ENCODE measurements at places on chromosomes 2 and 18.

DNA sequence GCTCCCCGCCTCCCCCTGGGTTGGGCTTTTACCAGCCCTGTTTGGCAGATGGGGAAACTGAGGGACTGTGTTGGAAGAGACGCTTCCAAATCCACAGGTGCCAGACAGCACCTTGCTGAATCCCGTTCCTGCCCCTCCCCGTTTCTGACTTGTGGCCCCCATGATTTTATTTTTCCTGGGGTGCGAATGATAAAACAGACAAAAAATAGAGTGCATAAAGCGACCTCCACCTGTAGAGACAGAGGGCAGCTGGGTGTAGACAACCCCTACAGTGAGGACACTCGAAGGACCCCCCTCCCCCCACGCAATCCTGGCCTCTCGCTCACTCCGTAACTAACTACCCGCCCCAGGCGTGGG, 2.2 kb upstream of the CTDSP1 start:
- no peak for DNase-seq

- no peak for DNase-seq
Observed at GRCh38 chr18:39781565-39781964, 2173.5 kb upstream of the PIK3C3 start.

GRCh38 chr2:46978723-46979122, 63.1 kb upstream of the MCFD2 start:
- DNase-seq, result no peak

GRCh38 chr2:54284826-54285225, 28.8 kb upstream of the TSPYL6 start:
- no peak for DNase-seq

GRCh38 chr2:220687231-220687843, 884.8 kb downstream of the EPHA4 start:
- peak; percentile 36 for DNase-seq

DNA sequence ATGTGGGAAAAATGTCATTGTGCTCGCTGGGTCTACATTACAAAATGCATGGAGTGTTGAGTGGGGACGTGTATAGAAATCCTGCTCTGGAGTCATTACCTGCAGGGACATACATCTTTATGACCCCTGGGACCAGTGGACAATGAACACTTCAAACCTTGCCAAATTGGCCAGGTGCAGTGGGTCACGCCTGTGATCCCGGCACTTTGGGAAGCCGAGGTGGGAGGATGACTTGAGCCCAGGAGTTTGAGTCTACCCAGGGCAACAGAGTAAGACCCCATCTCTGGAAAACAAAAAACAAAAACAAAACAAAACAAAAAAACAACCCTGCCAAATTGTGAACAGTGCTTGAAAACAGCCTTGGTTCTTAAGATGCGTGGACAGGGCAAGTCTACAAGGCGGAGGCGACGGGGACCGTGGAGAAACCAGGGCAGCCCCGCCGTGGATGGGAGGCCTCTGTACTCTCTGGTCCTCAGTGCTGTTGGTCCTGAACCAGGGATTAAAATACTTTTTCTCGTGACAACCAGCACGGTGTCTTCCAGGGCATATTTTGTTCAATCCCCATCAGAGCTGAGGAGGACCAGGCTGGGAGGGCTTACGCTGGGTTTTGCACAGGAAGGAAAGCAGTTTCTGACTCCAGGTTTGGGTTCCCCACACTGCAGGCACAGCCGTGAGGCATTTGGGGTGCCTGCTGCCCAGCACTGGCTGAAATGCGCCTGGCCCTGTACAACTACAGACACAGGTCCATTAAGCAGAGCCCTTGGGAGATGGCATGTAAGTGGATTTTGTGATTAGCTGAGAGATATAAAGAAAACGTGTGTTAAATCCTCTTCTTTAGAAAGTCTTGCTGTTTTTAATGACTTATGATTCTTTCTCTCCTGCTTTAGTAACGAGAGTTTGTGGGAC, 13.7 kb downstream of the COLEC11 start:
- DNase-seq, result no peak

- no peak for DNase-seq
Observed at GRCh38 chr18:10518595-10519255, 7.1 kb upstream of the NAPG start.

DNA sequence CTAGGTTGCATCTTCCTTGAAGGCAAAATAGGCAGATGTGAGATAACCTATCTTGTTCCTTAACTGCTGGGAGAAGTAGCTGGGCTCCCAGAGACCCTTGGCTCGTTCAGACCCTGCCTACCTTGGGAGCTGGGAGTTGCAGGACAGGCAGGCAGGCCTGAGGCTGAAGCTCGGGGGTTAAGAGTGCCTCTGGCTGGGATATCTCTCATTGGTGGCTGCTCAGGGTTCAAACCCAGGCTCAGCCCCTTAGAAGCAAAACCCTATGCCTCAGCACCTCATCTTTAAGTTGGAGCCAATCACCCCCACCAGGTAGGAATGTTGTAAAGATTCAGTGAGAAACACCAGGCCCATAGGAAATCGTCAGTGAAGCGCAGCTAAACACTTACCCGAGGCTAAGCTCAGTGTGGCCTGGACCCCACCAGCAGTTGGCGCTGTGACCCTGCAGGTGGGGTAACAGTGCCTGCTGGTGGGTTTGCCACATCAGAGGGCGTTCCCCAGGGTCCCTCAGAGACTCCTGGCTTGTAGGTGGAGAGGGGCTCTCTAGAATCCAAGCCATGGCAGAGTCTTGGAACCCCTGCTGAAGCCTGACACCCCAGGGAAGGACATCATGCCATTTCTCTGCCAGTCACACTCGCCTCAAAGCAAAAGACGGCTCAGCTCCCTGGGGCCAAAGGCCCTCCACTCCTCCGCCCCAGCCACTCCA, 54.6 kb upstream of the GPR17 start:
- DNase-seq, result peak; percentile 21

DNA sequence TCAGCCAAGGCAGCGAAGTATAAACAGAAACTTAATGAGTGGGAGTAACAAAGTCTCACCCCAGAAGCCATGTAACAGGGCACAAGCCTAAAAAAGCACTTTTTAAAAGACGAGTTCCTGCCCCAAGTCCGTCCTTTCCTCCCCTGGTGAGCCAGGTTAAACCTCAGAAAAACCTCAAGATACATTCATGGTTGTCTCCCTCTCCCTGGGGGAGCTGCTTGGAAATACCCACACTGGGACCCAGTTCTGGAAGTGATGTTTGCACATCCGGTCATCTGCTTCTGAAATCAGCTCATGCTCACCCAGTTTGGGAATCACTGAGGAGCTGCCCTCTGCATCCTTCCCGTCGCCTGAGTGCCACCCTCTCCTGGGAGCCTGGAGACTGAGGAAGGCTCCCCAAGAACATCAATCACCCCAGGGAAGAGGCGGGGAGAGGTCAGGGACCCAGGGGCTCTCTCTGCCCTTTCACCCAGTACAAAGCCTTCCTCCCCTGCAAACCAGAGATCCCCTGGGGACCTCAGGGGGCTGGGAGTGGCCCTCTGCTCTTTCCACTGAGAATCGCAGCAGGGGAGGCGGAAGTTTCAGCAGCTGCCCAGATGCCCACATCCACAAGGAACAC, 150.6 kb upstream of the AGAP1 start:
- DNase-seq, result no peak

GRCh38 chr18:79299711-79300110, 96.0 kb upstream of the NFATC1 start:
- DNase-seq, result no peak

DNA sequence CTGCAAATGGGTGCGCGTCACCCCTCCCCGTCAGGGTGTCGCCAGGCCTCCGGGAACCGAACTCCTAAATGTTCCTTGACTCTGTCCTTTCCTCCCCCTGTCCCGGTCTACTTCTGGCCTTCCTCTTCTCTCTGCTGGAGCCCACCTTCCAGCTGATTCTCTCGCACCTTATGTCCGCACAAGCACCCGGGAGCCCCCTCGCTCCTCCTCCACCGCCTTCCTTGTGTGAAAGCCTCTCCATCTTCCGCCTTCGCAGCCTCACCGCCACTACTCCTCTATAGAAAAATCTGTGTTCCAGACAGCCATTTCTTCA, 627 bp upstream of the KIF3C start:
- DNase-seq, result no peak

DNA sequence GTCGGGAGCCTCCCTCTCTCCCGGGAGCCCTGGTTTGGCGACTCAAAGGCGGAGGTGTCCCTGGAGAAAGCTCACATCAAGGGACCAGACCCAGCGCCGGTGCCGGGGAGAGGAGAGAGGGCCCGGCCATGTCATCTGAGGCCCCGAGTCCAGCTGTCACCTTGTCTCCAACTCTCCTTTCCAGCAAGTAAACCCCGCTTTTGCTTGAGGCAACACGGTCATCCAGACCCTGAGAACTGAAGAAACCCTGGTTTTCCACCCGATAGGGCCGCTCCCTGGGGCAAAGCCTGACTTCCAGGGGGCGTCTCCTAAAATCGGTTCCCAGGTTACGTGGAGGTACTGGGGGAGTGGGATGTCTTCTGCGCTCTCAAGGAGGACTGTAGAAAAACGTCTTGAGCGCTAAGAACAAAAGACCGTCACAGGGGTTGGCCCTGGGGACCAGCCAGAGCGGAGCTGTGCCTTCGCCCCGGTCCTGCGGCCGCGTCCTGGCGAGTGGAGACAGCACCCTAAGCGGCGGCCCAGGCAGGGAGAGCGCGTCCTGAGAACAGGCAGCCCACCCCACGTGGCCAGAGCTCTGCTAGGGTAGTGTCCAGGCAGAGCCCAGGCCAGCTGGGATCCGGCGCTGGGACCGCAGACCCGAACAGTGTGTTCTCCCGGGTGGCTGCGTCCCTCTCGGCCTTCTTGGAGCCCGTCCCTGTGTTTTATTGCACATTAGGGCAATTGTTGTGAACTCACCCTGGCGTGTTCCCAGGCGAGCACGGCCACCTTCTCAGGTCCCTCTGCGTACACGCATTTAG, 55.7 kb downstream of the TMEM18 start:
- no peak for DNase-seq

GRCh38 chr2:44515416-44515815, 153.7 kb downstream of the CAMKMT start:
- no peak for DNase-seq

GRCh38 chr18:23207191-23207955, 72.1 kb downstream of the CABLES1 start:
- DNase-seq, result no peak

DNA sequence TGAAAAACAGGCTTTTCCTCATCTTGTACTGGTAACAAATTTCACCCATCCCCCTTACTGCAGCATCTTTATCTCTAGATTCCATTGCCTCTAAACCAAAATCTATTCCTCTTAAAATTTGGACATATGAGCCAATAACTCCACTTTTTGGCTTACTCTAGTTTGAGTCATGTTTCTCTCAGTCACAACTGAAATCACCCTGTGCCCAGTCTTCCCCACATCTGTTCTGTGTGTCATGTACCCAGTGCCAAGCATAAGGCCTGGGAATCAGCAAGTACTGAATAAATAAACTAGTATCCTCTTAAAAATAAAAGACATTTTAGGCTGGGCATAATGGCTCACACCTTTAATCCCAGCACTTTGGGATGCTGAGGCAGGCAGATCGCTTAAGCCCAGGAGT, 20.8 kb upstream of the CHN1 start:
- DNase-seq, result no peak

DNA sequence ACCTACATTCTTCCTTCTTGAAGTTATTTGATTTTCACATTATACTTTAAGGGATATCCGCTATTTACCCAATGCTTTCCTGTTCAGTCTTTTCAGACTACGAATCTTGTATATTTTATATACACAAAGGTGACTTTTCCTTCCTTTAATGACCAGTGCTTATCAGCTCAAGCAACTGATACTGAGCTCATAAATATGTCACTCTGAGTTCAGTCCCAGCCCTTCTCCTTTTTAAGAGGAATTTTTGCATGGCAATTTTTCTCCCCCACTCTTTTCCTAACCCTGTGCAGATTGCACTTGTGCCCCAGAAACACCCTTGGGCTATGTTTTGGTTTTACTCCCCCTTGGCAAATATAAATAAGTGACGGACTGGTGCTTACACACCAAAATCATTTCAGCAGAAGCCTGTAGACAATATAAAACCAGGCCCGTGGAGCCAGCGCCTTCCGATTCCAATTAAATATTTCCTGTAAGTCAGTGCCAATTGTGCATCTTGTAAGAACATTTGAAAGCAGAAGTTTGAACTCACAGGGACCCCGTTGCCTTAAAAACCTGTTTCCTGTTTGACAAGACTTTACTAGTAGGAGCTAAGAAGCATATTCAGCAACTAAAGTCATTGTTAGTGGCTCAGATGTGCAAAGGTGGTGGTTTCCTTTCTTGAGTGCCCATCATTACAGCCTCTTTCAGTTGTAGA, 66.3 kb upstream of the GATA6 start:
- no peak for DNase-seq

GRCh38 chr2:238698072-238698352, 149.9 kb upstream of the TWIST2 start:
- no peak for DNase-seq

- DNase-seq, result no peak
Observed at GRCh38 chr2:85769236-85769982, 15.6 kb downstream of the ATOH8 start.

GRCh38 chr2:190352668-190353536, 9.5 kb downstream of the INPP1 start:
- DNase-seq, result no peak

DNA sequence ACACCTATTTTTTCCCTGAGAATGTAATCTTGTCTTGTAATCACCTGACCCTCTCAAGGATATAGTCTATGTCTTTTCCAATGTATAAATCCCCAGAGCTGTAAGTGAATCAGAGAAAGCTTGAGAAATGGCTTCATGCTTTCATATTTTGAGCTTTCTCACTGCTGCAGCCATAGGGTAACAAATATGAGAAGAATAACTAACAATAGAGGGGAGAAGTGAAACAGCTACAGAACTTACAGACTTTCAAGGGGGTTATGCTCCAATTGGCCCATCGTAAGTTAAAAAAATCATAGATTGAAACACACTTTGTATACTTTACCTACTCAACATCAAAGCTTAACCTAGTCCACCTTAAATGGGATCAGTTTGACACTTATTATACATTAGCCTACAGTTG, 111.0 kb downstream of the CNTNAP5 start:
- DNase-seq, result no peak

- no peak for DNase-seq
Observed at GRCh38 chr2:17583166-17583565, 42.7 kb downstream of the VSNL1 start.

DNA sequence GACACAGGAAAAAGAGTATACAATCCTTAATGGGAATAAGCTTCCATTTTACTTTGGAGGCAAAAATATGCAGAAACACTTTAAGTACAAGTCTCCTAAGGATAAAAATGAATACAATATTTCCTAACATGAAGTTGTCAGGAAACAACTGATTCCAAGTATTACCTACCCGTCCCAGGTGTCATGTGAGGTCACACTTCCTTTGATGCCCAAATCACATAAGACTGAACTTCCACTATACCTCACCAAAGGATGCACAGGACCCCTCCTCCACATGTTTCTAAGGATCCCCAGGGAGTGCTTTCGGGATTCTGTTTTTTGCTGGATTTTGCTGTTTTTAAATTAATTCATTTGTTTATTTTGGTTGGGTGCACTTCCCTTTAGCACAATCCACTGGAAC, 438.5 kb upstream of the TCF4 start:
- no peak for DNase-seq

- no peak for DNase-seq
Observed at GRCh38 chr18:13390711-13391110, 172.2 kb downstream of the LDLRAD4 start.

Measured in activated T-helper 9 cell treated with anti-CD3 and anti-CD28 coated beads, Interleukin-2, amount 50 U/mL, for 16 hours (primary cell).